Kidney (tissue), 22 donors: ENCODE measurements at places on chromosomes 1 and 21.

DNA sequence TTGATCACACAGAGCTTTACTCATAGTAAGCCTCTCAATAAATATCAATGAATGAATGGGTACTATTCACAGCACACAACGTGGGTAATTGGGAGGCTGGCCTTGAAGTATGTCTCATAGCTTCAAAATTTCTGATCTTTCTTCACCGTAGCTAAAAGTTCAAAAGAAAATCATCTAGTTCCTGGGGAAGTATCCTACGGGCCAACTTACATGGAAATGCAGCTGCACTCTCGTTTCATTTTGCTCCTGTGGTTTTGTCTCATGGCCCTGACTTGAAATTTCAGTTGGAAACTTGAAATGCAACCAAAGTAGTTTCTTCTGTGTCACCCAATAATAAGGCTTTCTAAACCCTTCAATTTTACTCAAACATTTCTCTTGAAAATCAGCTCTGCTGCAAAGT lies 76.1 kb upstream of the CNIH3 start:
- no peak for DNase-seq

GRCh38 chr1:216815260-216816131 lies 92.3 kb upstream of the ESRRG start:
- DNase-seq = peak; percentile 79

GRCh38 chr1:215001419-215002021 lies 81.0 kb upstream of the KCNK2 start:
- no peak for DNase-seq

GRCh38 chr1:81915937-81916336 lies 115.2 kb downstream of the ADGRL2 start:
- no peak for DNase-seq

DNA sequence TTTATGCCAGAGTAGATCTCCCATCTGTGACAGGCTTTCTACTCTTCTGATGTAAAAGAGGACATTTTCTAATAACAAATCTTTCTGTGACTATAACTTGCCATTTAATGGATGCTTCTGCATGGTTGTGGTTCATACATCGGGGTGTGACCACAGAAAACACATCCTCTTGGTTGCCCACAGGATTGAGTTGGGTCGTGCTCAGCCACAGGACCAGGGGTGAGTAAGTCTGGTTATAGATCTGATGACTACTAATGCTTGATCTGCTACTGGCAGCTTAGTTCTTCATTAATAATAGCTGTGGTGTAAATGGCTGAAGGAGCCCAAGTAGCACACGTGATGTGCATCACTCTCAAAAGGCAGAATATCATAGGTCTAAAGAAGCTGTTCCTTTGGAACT lies 328.2 kb downstream of the RWDD3 start:
- DNase-seq = no peak

DNA sequence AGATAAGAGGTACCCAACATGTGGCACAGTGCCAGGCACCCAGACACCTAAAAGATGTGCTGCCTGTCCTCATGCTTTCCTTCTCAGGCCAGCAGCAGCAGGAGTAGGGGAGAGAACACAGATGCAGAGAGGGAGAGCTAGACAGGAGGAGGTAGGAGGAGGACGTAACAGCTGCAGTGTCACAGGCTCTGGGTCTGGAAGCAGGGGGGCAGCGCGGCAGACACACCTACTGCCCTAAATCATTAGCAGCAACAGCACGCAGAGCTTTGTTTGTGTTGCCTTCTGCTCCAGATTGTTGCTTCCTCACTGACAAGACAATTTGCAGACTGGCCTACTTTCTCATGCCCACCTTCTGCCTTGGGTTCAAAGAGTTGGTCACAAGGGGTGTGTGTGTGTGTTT lies 196.7 kb upstream of the DAB1 start:
- DNase-seq = peak; percentile 71

DNA sequence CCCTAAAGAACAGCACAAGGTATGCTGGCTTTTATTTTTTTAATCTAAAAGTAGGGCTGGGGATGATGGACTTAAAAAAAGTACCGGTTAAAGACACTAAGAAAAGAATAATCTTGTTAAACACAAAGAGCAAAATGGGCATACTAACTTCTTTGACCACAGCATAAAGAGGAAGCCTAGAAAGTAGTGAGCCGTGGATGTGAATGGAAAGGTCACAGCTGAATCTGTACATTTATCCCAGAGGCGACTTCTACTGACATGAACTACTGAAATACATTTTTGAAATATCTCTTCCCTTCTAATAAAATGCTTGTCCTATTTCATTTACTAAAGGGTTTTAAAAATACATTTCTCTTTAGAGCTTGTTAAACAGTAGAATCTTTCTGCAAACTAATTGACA lies 140.7 kb downstream of the SLC45A1 start:
- no peak for DNase-seq

GRCh38 chr21:42829954-42830353 lies 49.4 kb downstream of the WDR4 start:
- no peak for DNase-seq

DNA sequence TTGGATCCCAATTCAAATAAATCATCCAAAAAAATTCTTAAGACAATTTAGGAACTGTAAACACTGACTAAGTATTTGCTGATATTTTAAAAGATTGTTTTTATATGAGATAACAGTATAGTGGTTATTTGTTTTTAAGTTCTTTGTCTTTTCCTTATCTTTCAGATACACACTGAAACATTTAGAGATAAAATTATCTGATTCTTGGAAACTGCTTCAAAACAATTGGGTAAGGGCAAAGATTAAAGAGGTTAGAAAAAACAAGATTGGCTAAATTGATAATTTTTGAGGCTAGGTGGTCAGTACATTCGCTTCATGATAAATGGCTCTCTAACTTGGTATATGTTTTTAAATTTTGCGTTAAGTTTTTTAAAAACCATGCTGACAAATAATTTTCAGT lies 117.3 kb downstream of the PSMG1 start:
- no peak for DNase-seq

DNA sequence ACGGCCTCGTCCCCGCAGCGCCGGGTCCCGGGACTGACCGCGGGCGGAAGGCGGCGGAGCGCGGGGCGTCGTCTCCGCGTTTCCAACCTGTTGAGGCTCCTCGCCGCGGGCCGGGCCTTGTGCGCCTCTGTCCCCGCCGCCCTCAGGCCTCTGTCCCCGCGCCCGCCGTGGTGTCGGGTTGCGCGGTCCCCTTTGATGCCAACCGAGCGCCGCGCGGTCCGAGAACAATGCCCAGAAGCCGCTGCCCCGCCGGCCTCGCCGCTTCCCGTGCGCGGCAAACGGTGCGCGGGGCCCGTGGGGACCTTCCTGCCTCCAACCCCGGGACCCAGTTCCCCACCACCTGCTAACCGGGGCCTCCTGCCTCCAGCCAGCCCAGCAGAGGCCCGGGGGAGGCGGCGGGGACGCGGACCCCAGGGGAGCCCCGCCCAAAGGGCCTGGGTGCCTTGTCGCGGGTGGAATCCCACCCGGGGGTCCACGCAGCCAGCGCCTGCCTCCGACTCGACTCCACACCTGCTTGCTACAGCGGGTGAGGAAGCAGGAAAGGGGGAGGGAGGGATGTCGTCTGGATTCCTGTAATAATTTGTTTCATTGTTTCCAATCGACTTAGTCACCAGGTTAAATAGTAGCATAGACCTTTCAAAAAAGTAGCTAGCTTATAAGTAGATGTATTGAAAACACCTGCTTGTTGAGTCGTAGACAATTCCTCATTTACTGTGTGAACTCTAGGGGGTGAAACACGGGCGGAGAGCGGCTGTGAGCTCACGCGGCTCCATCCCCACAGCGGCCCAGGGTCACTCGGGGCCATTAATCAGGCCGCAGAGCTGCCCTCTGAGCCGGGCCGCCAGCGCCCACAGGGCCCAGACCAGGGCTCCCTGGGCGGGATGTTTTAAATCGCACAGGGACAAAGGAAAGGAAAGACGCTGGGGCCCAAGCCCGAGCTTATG lies 1.1 kb downstream of the COL18A1 start:
- DNase-seq = peak; percentile 68

GRCh38 chr1:53722025-53722424 lies 16.9 kb downstream of the GLIS1 start:
- DNase-seq = no peak

DNA sequence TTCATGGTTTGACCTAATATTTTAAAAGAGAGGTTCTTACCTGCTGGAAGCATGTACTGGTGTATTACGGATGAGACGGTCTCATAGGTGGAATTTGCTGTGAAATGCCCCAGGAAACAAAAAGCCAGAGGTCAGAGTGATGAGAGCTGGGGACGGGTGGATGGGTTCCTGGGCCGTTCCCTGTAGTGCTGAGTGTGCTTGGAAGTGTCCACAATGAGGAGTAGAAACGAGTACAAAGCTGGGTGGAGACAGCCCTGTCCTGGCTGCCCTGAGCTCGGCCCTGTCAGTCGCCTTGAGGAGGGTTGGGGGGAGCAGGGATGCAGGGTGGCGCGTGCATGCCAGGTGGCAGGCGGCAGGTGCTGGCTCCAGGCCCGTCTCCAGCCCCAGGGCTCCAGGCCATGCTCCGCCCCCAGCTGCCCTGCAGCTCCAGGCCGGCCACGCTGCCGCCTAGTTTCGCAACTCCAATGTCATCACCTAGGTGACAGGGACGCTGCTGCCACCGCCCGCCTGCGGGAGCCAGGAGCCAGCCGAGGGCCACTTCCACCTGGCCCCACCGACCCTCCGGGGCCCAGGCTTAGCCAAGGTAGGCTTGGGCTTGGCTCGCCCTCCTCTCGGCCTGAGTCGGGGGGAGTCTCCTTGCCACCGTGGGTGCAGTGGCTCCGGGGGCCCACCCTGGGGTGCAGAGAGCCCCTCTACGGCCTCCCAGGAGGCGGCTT lies 16.4 kb downstream of the TP73 start:
- peak; percentile 75 for DNase-seq

- no peak for DNase-seq
Observed at GRCh38 chr1:38289034-38289433, 242.4 kb upstream of the POU3F1 start.

GRCh38 chr1:13570924-13571323 lies 12.7 kb upstream of the PDPN start:
- DNase-seq = no peak

GRCh38 chr1:113793878-113794834 lies 18.1 kb downstream of the RSBN1 start:
- DNase-seq = no peak

GRCh38 chr1:245788269-245788668 lies 633.5 kb downstream of the KIF26B start:
- no peak for DNase-seq

- no peak for DNase-seq
Observed at GRCh38 chr1:3351449-3352298, 102.8 kb upstream of the ARHGEF16 start.

- no peak for DNase-seq
Observed at GRCh38 chr1:47622776-47623556, 185.1 kb downstream of the FOXD2 start.

DNA sequence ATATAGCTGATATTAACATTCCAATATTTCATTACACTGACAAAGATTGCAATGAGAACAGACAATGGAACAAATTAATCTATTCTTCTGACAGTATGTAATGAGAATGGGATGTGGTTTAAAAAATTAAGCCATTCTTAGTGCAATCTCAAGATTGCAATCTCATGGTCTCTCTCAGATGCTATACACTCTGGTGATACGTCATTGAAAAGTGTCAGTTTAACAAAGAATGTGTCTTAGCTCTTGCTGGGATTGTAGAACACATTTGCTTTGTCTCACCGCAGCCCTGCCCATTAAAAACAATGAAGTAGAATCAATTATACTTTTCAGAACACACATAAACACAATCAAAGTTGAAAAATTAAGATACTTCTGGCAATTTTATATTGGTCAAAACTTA lies 55.2 kb downstream of the LRRC53 start:
- no peak for DNase-seq

DNA sequence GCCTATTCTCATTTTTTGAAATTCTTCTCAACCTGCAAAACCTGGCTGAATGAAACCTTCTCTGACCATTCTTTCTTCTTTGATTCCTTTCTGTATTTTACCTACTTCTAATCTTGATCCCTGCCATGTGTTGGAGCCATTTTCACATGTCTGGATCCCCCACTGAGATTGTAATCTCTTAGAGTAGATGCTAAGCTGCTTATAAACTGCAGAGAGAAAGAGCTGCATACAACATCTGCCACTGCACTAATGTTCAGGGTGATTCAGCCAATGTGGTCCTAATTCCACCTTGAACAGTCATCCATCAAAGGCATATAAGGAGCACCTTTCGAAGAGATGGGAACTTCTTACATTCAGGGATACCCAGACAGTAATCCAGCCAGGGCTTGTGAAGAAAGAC lies 16.2 kb upstream of the DAB1 start:
- no peak for DNase-seq

GRCh38 chr1:224116131-224116530 lies 2.2 kb downstream of the FBXO28 start:
- peak; percentile 77 for DNase-seq

- no peak for DNase-seq
Observed at GRCh38 chr1:4700801-4701200, 46.4 kb downstream of the AJAP1 start.

DNA sequence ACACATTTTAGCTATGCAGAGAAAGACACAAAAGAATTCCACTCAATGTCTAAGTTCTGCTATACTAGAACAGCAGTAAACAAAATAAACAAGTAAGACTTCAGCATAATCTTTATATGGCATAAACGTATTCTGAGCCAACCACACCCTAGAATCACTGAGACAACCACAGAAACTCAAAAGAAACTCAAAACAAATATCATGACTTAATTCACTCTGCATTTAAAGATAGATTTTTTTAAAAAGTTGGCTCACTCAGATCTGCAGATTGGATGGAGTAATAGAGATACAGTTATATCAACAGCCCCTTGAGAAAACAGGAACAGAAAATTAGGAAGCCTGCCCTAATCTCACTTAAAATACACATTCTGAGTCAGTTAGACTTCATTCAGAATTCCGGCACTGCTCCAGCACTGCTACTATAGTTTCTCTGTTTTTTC lies 95.0 kb downstream of the COL24A1 start:
- DNase-seq = no peak

- DNase-seq = no peak
Observed at GRCh38 chr1:151444783-151445177, 14.5 kb downstream of the POGZ start.

DNA sequence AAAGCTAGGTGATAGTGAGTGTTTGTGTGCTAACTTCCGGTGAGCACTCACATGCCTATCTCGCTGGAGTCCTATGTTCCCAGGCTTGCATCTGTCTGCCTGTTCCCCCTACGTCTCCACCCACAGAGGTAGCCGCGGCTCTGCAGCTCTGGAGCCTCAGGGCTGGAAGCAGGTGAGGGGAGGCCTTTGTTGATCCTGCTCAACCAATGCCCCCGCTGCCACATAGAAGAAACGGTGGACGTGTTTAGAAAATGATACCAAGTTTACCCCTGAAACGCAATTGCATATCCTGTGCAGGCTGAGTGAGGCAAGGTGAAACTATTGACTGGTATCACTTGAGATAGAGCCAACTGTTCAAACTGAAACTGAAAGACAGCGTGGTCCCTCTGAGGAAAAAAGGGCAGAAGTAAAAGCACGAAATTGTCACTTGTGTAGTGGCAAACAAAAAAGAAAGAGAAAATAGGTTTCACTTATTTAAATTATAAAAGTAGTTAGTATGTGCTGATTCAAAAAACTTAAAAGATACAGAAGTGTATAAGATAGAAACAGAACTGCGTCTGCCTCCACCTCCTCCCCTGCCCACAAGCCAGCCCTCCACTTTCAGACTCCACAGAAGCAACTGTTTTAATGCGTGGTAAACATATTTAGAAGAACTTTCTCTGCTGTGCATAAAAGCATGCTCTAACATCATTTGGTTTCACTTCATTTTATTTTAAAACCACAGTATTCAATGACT lies 38.6 kb upstream of the ETS2 start:
- no peak for DNase-seq

- no peak for DNase-seq
Observed at GRCh38 chr1:150180474-150180873, 30.8 kb downstream of the PLEKHO1 start.
